ENCODE measurements at places on chromosomes 2 and 18. TPM values are rescaled to one million over a fixed set of nuclear protein-coding genes. Genes with fewer than 3 reads are reported as not detected.

Gene C1GALT1C1L
- total RNA-seq: 0.31 TPM

Gene IGFBP2
- 807 TPM for total RNA-seq

Gene METTL5
- total RNA-seq: 48.6 TPM

Gene MOGAT1
- total RNA-seq: not detected

Gene TMEM17
- total RNA-seq: 2.2 TPM

Gene ZNF892
- total RNA-seq: 3.0 TPM

Gene C18orf54
- total RNA-seq: 3.9 TPM

Gene NT5C1B
- total RNA-seq: not detected

Gene LHCGR
- total RNA-seq: not detected

Gene EFR3B
- total RNA-seq: 3.3 TPM

Gene ASB3
- 23.8 TPM for total RNA-seq

Gene TUBA4B
- total RNA-seq: not detected

Gene ZNF512
- 16.6 TPM for total RNA-seq

Gene CFAP221
- total RNA-seq: 0.37 TPM

Gene KCNJ3
- total RNA-seq: not detected

Gene NEURL3
- not detected for total RNA-seq

Gene LRRC30
- total RNA-seq: not detected

Gene CDH20
- total RNA-seq: not detected

Gene EIPR1
- total RNA-seq: 26.8 TPM

All from aortic smooth muscle cell (primary cell).